ENCODE measurements at places on chromosomes 1 and 21.

GRCh38 chr21:41419921-41420862, 5.8 kb upstream of the MX1 start:
- peak; percentile 85 for ATAC-seq

DNA sequence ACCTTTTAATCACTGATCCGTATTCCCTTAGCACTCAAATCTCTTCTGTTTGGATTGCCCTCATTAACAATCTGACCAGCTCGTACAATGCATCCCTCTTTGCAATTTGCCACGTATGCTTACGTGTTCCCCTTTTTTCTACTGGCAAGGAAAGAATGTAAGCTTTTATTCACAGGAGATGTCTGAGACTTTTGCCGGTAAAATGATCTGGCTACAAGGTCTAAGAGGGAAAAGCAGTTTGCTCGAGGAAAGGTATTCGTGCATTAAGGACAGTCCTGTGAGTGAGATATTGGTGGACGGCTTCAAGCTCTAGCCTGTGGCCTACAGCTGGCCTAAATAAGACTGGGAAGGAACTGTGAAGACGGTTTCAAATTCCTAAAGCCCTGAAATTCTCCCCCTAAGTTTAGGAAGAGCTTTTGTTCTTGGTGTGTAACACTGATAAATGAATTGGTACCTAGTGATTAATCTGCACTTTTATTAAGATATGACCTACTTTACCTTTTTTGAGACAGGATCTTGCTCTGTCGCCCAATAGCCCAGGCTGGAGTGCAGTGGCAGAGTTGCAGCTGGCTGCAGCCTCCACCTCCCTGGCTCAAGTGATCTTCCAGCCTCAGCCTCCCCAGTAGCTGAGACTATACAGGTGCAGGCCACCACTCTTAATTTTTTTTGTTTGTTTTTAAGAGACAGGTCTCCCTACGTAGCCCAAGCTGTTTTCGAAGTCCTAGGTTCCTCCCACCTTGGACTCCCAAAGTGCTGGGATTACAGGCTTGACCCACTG, 895 bp upstream of the UBR4 start:
- ATAC-seq, result no peak

GRCh38 chr1:201019321-201019977, 4.1 kb downstream of the KIF21B start:
- no peak for ATAC-seq

GRCh38 chr1:31396633-31397351, 16.2 kb upstream of the SERINC2 start:
- ATAC-seq, result no peak

DNA sequence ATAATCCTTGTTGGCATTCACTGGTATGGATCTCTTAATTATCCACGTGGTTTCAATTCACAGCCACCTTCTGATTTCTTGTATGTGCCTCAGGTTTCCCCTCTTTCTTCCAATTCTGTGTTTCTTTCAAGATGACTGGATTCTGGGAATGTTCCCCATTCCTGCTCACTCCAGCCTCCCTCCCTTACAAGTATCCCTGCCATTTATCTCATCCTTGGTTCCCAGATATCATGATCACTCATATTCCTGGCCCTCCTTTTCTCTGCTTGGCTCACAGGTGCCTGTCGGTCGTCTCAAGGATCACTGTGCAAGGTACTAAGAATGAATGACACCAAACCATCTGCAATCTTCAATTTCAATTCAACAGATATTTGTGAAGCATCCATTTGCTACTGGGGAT, 279.2 kb downstream of the ASTN1 start:
- ATAC-seq, result no peak

DNA sequence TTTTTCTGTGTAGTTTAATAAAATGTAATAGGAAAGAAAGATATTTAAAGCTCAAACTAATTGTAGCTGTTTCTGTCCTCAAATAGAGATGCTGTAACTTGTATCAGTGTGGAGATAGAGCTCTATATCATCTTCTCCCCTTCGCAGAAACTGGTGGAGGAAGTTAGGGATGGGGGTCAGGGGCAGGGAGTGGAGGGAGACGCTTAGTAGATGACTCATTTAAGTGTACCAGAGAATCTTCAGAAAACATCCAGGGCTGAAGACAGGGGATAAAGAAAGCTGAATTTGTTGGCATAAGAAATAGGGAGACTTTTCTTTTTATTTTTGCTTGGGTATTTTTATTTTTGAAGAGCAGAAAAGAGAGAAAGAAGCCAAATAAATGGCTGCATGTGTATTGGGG, 282.6 kb upstream of the DPYD start:
- no peak for ATAC-seq

- ATAC-seq, result no peak
These were observed 61.6 kb downstream of the COL18A1 start for GRCh38 chr21:45466330-45467220.

GRCh38 chr1:163571950-163572349, 250.2 kb downstream of the NUF2 start:
- no peak for ATAC-seq

GRCh38 chr1:205576805-205577761, 54.7 kb downstream of the ELK4 start:
- ATAC-seq, result peak; percentile 38

GRCh38 chr1:207248544-207249198, 72.8 kb upstream of the CD55 start:
- ATAC-seq, result no peak

DNA sequence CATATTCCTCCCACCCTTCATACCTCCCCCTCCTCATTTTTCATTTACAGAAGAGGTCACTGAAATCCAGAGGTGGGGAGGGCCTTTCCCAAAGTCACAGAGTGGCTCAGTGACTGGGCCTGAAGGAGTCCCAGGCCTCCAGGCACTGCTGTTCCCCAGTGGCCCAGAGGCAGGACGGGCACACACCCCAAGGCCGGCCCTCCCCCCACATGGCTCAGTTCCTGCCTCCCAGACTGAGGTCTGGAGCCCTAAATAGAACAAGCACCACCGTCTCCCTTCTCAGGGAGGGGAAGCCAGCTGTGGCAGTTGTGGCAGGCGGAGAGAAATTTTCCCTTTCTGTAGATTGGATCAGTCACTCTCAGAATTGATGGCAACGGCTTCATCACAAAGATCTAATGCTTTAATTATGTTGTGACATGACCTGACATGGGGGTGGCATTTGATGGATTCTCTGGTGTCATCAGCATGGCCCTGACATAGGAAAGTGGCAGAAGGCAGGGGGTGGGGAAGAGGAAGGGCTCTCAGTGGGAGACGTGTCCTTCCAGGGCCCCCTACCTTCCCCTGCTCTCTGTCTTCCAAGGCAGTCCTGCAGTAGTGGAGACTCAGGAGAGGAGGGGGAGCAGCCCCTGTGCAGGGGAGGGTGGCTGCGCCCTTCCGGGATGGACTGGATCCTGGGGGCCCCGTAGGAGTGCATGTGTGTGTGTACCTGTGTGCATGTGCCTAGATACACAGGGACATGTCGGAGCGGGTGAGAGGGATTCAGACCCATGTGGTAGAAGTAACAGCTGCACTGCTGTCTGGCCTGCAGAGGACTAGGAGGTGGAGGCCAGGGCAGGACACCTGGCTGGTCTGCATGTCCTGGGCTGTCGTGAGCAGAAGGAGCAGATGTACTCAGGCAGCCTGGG, 41.2 kb upstream of the FOXO6 start:
- ATAC-seq, result peak; percentile 82

DNA sequence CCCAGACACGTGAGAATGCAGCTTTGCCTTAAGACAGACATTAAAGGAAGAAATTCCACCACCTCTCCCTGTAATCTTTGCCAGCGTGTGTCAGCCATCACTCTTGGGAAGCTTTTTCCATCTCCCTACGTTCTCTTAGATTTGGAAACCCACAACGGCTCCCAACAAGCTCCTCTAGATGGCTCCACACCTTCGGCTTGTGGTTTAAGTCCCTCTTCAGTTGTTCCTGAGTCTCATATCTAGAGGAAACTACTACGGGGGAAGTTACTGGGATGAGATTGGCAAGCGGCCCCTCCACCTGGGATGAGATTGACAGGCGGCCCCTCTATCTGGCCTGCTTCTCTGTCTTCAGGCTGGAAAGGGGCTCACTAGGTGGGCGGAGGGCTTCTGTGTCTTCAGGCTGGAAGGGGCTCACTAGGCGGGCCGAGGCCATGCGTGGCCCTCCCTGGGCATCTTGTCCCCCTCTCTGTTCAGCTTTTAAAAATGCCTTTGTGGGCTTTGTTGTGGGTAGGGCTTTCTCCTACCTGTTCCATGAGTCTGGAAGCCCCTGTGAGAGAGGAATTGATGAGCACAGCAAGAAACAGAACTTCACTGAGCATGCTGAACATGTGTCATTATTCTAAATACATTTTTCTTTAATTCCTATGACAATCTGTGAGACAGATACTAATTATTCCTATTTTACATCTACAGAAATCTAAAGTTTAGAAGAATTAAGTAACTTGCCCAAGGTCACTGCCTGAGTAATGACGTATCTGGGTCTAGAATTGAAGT, 670.5 kb downstream of the KIF26B start:
- no peak for ATAC-seq

DNA sequence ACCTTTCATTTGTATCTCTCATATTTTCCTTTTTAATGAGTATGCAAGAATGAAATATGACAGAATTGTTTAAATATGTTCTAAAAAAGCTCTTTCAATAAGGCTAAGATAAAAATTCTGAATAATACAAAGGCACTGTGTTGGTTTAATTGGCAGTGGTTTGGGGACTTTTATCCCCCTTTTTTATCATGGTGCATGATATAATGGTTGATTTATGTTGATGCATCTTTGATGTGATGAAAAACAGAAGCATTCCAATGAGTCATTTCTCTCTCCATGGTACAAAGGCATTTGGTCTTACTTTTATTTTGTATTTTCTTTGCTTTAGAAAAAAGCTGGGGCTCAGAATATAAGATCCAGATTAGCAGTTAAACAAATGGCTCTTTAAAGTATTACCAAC, 127.2 kb upstream of the GREM2 start:
- ATAC-seq, result no peak
